ENCODE measurements at places on chromosomes 3 and 15. TPM values are rescaled to one million over a fixed set of nuclear protein-coding genes. Genes with fewer than 3 reads are reported as not detected.

DNA sequence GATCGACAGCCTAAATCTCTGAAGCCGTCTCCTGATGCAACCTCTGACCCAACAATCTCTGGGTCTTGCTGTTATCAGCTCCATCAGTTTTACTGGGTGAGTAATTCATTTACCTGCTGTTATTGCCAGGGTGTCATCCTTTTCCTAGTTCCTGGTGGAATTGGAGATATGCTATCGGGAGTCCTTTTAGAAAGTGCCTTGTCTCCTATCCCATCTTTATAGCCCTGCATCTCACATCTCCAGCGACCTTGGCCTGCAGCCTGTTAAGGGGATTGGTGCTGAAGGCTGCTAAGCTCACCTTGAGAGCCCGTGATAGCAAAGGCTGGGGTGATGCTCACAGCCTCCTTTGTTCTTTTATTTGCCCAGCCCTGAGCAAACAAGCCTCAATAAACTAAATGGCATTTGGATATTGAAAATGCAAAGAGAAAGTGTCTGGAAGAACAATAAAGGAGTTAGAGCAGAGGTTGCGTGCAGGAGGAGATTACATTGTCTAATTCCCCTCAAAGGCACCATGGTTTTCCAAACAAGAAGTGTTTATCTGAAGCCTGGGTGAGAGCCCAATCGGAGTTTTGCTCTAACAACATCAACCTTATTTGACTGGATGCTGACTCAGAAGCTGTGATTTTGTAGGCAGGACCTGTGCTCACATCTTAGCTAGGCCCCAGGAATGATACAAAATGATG lies 101.8 kb downstream of the RPLP1 start:
- H3K4me3 ChIP-seq = no peak overlapping the region
- DNase-seq = no peak
- H3K4me1 ChIP-seq = peaks cover 12% of the 10 kb centered on the region
- H3K27me3 ChIP-seq = peaks cover 43% of the 10 kb centered on the region

MRAS gene
- total RNA-seq = 29.7 TPM

DNA sequence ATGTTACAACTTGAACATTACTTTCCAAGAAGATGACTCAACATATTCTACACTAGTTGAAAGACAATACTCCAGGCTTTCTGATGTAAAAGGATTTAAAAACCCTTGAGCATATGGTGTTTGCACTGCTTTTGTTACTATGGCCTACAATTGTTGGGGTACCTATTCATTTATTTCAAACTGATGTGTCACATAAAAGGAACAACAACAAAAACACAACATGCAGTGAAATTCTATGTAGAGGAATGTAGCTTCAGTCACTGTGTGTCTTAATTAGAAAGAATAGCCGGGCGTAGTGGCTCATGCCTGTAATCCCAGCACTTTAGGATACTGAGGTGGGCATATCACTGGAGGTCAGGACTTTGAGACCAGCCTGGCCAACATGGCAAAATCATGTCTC lies 1.6 kb downstream of the SPATA16 start:
- peaks cover 15% of the 10 kb centered on the region for H3K27me3 ChIP-seq
- no peak for DNase-seq
- H3K36me3 ChIP-seq = no peaks in the 10 kb centered on the region
- H3K4me3 ChIP-seq = no peak overlapping the region
- no peaks in the 10 kb centered on the region for H3K4me1 ChIP-seq

DNA sequence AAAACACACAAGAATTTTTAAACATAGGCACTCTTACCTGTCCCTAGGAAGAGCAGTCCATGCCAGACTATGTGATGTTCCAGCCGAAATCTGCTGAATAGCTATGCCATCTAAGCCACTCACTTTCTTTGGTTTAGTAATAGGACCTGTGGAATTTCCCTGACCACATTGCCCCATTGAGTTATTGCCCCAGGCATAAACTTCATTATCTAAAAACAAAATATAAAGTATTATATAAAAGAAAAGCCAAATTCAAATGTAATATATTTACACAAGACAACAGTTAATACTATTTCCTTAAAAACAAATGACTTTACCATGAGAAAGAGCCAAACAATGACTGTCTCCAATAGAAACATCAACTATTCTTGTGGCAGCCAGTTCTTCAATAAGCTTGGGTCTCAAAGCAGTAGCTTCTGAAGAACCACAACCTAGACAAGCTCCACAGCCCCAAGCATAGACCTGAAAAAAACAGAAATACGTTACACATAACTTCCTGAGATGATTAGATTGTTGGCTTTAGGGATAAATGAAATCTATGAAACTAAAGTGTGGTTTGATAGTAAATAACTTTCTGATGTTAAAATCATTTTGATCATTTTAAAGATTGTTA lies 84.3 kb downstream of the HERC1 start:
- H3K4me1 ChIP-seq = peaks cover 3% of the 10 kb centered on the region
- no peak for DNase-seq
- H3K4me3 ChIP-seq = no peak overlapping the region
- peaks cover 43% of the 10 kb centered on the region for H3K36me3 ChIP-seq

POTEB3 gene
- total RNA-seq = not detected

AGBL1 gene
- not detected for total RNA-seq

DNA sequence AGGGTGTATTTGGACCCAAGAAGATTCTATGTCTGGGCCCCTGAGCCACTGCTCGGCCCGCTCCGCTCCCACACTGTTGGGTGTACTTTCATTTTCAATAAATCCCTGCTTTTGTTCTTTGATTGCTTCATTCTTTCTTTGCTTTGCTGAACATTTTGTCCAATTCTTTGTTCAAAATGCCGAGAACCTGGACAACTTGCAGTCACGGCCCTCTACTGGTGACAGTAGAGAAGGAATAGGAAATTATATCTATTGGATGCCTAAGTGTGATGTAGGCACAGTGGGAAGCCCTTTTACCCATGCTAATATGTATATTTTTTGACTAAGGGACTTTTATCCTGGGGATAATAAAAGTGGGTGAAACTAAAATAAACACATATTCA lies 340.8 kb downstream of the LRRC3B start:
- DNase-seq = no peak
- no peak overlapping the region for H3K27ac ChIP-seq
- H3K36me3 ChIP-seq = no peaks in the 10 kb centered on the region
- no peaks in the 10 kb centered on the region for H3K4me1 ChIP-seq

DNA sequence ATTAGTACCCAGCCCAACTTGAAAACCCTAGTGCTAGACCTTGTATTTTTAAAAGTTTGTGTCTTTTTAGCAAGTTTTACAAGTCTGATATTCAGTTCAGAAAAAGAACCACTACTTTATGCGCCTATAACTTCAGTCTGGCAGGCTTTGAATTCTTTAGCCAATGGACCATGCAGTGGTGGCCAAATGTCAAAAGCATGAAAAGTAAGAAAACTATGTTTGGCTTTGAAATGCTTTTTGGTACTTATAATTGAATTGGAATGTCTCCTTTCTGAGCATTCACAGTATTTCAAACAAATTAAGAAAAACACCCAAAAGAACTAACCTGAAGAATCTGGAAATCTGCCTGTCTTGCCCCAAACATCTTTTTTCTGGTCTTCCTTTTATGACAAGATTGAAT lies 12.8 kb downstream of the WDR48 start:
- no peaks in the 10 kb centered on the region for H3K27me3 ChIP-seq
- peaks cover 17% of the 10 kb centered on the region for H3K36me3 ChIP-seq
- no peak for DNase-seq
- H3K4me3 ChIP-seq = no peak overlapping the region
- H3K4me1 ChIP-seq = peaks cover 5% of the 10 kb centered on the region
- H3K27ac ChIP-seq = no peak overlapping the region

GAP43 gene
- 2.3 TPM for total RNA-seq

- no peaks in the 10 kb centered on the region for H3K36me3 ChIP-seq
- H3K4me1 ChIP-seq = peaks cover 52% of the 10 kb centered on the region
- H3K27me3 ChIP-seq = no peaks in the 10 kb centered on the region
- peak overlapping the region; percentile 62 for H3K27ac ChIP-seq
Measured at GRCh38 chr3:190258634-190259033, 63.6 kb downstream of the CLDN1 start.

CRABP1 gene
- 5.2 TPM for total RNA-seq

TRPC1 gene
- 16.6 TPM for total RNA-seq

- no peak overlapping the region for H3K27ac ChIP-seq
- no peak overlapping the region for H3K4me3 ChIP-seq
- no peaks in the 10 kb centered on the region for H3K27me3 ChIP-seq
- no peaks in the 10 kb centered on the region for H3K36me3 ChIP-seq
- no peak for DNase-seq
- peaks cover 12% of the 10 kb centered on the region for H3K4me1 ChIP-seq
Measured at GRCh38 chr3:169213956-169214355, 449.6 kb downstream of the MECOM start.

DNA sequence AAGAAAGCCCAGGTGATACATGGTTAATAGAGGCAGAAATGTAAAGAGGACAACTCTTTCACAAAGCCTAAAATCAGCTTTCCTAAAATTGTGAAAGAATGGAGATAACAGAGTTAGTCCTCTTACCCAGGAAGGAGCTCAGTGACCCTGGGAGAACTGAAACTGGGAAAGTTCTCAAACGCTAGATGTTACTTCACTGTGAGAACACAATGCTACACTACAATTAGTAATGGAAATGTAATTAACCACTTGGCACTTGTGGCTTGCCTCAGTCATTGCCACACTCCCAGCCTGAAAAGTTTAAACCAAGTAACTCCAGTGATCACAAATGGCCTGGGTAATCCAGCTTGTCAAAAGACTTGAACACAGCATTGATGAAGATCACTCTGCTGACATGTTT lies 102.7 kb upstream of the FGF7 start:
- H3K4me1 ChIP-seq = peaks cover 6% of the 10 kb centered on the region
- H3K36me3 ChIP-seq = peaks cover 38% of the 10 kb centered on the region
- no peak overlapping the region for H3K4me3 ChIP-seq
- no peak for DNase-seq

FMN1 gene
- total RNA-seq = 5.8 TPM

- no peak for DNase-seq
- H3K4me1 ChIP-seq = no peaks in the 10 kb centered on the region
- no peaks in the 10 kb centered on the region for H3K27me3 ChIP-seq
- H3K27ac ChIP-seq = no peak overlapping the region
- H3K36me3 ChIP-seq = no peaks in the 10 kb centered on the region
Measured at GRCh38 chr3:54347060-54347459, 224.7 kb downstream of the CACNA2D3 start.

GRCh38 chr3:157785102-157785826 lies 282.0 kb upstream of the VEPH1 start:
- peak overlapping the region; percentile 72 for H3K27ac ChIP-seq
- no peaks in the 10 kb centered on the region for H3K36me3 ChIP-seq
- H3K4me1 ChIP-seq = peaks cover 33% of the 10 kb centered on the region

DNA sequence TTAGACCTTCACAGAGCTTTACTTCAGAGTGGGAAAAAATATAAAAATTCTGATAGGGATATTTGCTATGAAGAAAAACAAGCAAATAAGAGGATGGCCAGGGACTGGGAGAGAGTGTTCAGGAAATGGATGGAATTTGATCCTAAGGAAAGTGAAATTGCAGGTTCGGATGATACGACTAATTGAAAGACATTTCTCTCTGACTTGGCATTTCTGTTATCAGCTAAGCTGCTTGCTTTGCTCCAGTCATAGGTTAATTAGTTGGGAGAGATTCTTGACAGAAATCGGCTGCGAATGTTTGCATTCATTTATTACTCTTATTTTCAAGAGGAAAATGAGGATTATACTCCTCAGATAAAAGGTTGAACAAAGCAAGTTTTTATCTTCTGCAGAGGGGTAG lies 808.7 kb upstream of the NECTIN3 start:
- no peak overlapping the region for H3K4me3 ChIP-seq
- no peak overlapping the region for H3K27ac ChIP-seq
- DNase-seq = no peak
- no peaks in the 10 kb centered on the region for H3K27me3 ChIP-seq

DNA sequence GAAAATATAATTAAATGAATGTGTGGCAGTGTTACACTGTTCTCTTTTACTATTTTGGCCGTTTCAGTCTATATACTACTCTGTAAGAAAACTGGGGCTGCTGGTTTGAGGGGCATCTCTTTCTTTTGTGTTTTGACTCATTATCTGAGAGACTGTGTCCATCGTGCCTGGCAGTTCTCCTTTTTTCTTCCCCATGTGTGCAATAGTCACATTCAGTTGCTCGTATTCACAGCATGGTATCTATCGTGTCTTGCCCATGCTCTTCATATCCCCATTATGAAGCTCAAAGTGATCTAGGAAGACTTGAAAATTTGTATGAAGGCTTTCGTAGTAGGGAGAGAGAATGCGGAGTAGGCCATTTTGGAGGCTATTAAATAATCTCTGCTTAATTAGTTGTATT lies 29.8 kb upstream of the FAH start:
- H3K27me3 ChIP-seq = no peaks in the 10 kb centered on the region
- no peak for DNase-seq
- no peaks in the 10 kb centered on the region for H3K4me1 ChIP-seq
- H3K4me3 ChIP-seq = no peak overlapping the region
- H3K36me3 ChIP-seq = peaks cover 40% of the 10 kb centered on the region

GRCh38 chr15:65028338-65028737 lies 1.1 kb downstream of the MTFMT start:
- no peak for DNase-seq
- peak overlapping the region; percentile 78 for H3K4me3 ChIP-seq
- peaks cover 20% of the 10 kb centered on the region for H3K36me3 ChIP-seq
- H3K27me3 ChIP-seq = peaks cover 5% of the 10 kb centered on the region

MAGI1 gene
- 20.1 TPM for total RNA-seq

DNA sequence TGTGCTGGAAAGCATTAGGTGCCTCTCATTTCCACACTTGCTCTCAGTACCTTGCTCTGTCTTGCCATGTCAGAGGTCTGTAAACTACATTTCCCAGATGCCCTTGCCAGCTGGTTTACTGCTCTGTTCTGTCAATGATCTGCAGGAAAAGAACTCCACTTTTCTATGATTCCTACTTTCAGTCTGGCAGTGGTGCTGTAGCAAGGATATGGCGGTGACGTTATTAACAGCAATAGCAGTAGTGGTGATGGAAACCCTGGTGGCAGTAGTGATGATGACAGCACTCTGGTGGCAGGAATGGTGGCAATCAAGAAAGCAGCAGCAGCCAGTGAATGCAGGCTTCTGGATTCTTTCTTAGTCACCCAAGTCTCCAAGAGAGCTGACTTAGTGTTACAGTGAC lies 665.2 kb downstream of the DIPK2A start:
- no peaks in the 10 kb centered on the region for H3K36me3 ChIP-seq
- DNase-seq = no peak
- H3K4me3 ChIP-seq = no peak overlapping the region
- H3K27me3 ChIP-seq = no peaks in the 10 kb centered on the region
- H3K4me1 ChIP-seq = no peaks in the 10 kb centered on the region

LHFPL4 gene
- total RNA-seq = not detected

GRCh38 chr15:88193415-88193814 lies 63.1 kb downstream of the NTRK3 start:
- H3K27me3 ChIP-seq = no peaks in the 10 kb centered on the region
- no peak overlapping the region for H3K4me3 ChIP-seq
- no peak overlapping the region for H3K27ac ChIP-seq
- no peaks in the 10 kb centered on the region for H3K36me3 ChIP-seq
- no peaks in the 10 kb centered on the region for H3K4me1 ChIP-seq

INKA1 gene
- 5.1 TPM for total RNA-seq

GRCh38 chr3:43417133-43417532 lies 130.8 kb downstream of the SNRK start:
- H3K4me1 ChIP-seq = no peaks in the 10 kb centered on the region
- H3K27me3 ChIP-seq = no peaks in the 10 kb centered on the region
- DNase-seq = no peak

All from osteocyte (in vitro differentiated cells).